ENCODE measurements at places on chromosomes 12 and 14. TPM values are rescaled to one million over a fixed set of nuclear protein-coding genes. Genes with fewer than 3 reads are reported as not detected.

Gene SYT1
- polyA plus RNA-seq, result 0.20 TPM

Gene SMAGP
- polyA plus RNA-seq, result 44.9 TPM

Gene NANOG
- polyA plus RNA-seq, result not detected

Gene ZNF605
- 1.2 TPM for polyA plus RNA-seq
